NCI-H1436 (cell line): ENCODE measurements at places on chromosomes 2 and 18.

DNA sequence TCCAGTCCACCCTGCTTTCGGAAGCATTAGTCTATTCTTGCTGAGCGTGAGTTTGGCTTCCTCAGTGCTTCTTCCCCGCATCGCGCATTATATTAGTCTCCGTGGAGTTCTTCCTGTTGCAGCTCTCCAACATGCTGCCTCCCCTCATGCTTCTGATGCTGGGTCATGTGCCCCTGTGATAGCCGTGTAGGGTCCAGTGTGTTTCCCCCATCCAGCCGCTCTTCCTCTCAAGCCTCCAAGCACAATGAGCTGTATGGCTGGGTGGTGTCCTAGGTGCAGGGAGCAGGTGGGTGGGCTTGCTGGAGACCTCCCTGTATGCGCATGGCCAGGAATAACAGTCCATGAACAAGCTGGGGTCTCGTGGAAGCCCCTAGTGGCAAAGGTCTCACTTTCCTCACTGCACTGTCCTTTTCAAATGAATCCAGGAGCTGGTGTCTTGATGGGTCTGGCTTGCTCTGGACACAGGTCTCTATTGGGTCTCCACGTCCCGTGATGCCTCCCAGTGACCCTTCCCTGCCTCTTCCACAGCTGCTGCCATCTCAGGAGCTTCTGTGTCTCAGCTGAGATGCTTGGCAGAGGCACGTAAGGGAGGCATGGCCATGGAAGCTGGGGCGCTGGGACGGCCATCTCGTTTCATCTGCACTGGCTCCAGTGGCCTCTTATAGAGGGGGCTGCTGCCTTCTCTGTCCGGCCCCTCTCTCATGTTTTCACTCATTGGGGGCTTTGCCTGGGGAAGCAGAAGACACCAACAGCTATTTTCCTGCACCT, 54.8 kb upstream of the HDAC4 start:
- DNase-seq: no peak

DNA sequence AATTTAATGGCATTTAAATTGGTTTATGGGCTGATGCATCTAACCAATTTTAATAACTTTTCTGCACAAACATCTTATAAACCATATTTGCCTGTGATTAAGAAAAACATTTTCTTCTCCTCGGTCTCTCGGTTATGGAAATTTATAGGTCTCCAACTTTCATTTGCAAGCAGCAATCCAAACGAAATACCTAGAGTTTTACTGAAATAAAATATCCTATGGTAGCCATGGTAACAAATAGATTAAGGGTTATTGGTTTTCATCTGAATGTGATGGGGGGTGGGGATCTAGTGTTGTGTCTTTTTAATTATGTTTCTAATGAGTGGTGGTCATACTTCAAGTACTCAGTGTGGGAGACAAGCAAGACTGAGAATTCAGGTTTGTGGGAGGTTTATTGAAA, 2.9 kb downstream of the KLHL29 start:
- DNase-seq: no peak

GRCh38 chr2:204299766-204300165, 245.5 kb upstream of the PARD3B start:
- DNase-seq: no peak

GRCh38 chr2:28449126-28449487, 46.8 kb upstream of the PLB1 start:
- DNase-seq: no peak

- DNase-seq: no peak
Observed at GRCh38 chr2:209230560-209230959, 193.3 kb upstream of the MAP2 start.

GRCh38 chr18:55310044-55310676, 277.8 kb downstream of the TCF4 start:
- DNase-seq: no peak
